Lung (tissue), 17 donors: ENCODE measurements at places on chromosomes 3 and 15. TPM values are rescaled to one million over a fixed set of nuclear protein-coding genes. Genes with fewer than 3 reads are reported as not detected.

The GPD1L gene
- polyA plus RNA-seq = 27.4 TPM

The ATP13A5 gene
- 0.34 TPM for polyA plus RNA-seq

The NRROS gene
- polyA plus RNA-seq = 6.6 TPM

The AADACL2 gene
- polyA plus RNA-seq = 0.14 TPM

The CDCP1 gene
- polyA plus RNA-seq = 4.8 TPM

The CHRM5 gene
- polyA plus RNA-seq = not detected

The CHRNA3 gene
- polyA plus RNA-seq = not detected

The CCDC66 gene
- polyA plus RNA-seq = 5.1 TPM

The MUC4 gene
- 10.0 TPM for polyA plus RNA-seq

The POC1A gene
- 4.1 TPM for polyA plus RNA-seq

The SPG21 gene
- polyA plus RNA-seq = 88.2 TPM

The SLC12A1 gene
- not detected for polyA plus RNA-seq

The CYP19A1 gene
- 0.37 TPM for polyA plus RNA-seq

The EIF4E3 gene
- polyA plus RNA-seq = 9.7 TPM

The TGM5 gene
- polyA plus RNA-seq = not detected

The EXD1 gene
- 0.04 TPM for polyA plus RNA-seq

The PIGZ gene
- polyA plus RNA-seq = 1.8 TPM

The BSN gene
- polyA plus RNA-seq = 0.09 TPM

The AGTR1 gene
- 2.9 TPM for polyA plus RNA-seq

The ACP3 gene
- polyA plus RNA-seq = 9.0 TPM

The CELF6 gene
- 6.4 TPM for polyA plus RNA-seq

The ZNF662 gene
- polyA plus RNA-seq = 0.85 TPM

The TEX9 gene
- 3.5 TPM for polyA plus RNA-seq

The GNB5 gene
- polyA plus RNA-seq = 8.0 TPM

The DNAH12 gene
- polyA plus RNA-seq = 8.0 TPM

The CCDC39 gene
- 0.59 TPM for polyA plus RNA-seq
